CD4-positive, alpha-beta T cell treated with Interleukin-6 for 4 hours (primary cell): ENCODE measurements at places on chromosomes 11 and 22.
A peak's percentile ranks its signal among the peaks of the same experiment; 100 is the strongest.

GRCh38 chr11:16783321-16783801, 44.9 kb downstream of the C11orf58 start:
- no peak for DNase-seq

- DNase-seq, result no peak
Observed at GRCh38 chr11:119828006-119828405, 99.0 kb upstream of the NECTIN1 start.

DNA sequence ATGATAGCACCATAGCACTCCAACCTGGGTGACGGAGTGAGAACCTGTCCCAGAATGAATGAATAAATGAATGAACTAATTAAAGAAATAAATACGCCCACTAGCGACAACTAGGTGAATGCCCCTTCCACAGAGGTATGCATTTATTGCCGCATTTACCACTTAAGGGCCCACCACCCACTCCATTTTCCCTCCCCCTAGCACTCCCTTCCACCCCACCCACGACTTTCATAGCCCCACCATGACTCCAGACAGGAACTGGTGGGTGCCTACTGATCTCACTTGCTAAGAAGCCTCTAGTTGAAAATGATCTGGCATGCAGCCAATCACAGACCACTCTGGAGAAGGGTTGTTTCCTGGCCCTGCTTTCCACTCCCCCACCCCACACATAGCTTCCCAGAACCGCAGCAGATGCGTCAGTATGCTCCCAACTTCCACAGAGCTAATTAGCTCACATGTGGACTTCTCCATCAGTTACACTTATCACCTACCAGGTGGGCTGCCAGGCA, 167.6 kb downstream of the WT1 start:
- no peak for DNase-seq

DNA sequence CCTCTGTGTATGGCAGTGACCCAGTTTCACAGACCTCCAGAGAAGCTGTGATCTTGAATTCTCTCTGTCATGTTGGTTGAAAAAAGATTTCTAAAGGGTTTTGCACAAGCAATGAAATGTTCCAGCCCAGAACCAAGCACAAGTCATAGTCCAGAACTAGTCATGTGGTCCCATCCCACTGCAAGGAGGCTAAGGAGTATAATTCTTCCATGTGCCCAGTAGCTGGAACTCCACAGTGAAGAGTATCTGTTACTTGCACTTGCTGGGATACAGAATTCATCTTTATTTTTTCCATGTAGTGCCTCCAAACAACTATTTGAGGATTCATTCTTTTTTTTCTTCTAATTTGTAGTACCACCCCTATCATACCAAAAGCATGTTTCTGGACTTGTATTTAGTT, 9.9 kb upstream of the MMP8 start:
- DNase-seq, result no peak

DNA sequence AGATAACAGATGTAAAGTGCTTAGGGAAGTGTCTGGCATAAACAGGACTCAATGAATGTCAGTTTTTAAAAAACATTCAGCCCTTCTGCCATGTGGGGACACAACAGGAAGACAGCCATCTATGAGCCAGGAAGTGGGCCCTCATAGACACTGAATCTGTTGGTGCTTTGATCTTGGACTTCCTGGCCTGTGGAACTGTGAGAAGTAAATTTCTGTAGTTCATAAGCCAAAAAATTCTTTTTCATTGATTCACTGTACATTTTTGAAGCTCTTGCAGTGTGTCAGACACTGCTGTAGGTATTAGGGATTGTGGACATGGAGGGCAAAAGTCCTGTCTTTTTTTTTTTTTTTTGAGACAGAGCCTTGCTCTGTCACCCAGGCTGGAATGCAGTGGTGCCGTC, 188.6 kb downstream of the HIPK3 start:
- DNase-seq, result no peak

GRCh38 chr22:33666961-33667619, 253.2 kb downstream of the LARGE1 start:
- DNase-seq, result no peak

- DNase-seq, result no peak
Observed at GRCh38 chr11:131746201-131746600, 375.8 kb downstream of the NTM start.

DNA sequence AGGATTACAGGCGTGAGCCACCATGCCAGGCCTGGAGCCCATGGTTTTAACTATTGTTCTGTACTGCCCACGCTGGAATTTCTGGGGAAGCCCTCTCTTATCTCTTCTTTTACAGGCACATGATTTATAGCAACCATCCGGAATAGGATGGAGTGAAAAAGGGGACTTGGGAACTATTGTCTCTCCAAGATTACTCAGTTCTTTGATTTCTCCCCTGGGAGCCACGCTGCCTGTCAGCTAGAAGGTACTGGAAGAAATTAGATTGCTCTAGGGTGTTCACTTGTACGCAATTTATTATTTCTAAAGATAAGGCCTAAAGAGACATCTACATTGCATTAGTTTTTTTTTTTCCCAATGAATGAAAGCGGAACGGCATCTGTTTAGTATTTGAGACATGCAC, 65.6 kb upstream of the PTPRJ start:
- DNase-seq, result no peak

- DNase-seq, result no peak
Observed at GRCh38 chr11:114821621-114822412, 143.5 kb downstream of the NXPE2 start.

DNA sequence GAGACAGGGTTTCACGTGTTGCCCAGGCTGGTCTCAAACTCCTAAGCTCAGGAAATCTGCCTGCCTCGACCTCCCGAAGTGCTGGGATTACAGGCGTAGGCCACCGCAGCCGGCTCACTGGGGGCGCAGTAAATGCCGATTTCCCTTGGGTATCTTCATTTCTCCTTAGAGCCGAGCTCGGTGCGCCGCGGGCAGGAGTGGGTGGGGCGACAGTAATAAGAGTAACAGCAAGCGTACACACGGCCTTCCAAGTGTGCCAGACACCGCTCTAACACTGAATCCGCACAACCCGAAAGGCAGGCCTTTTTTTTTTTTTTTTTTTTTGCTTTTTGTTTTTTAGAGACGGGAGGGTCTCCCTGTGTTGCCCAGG, 500 bp upstream of the ADSL start:
- DNase-seq, result peak; percentile 66

DNA sequence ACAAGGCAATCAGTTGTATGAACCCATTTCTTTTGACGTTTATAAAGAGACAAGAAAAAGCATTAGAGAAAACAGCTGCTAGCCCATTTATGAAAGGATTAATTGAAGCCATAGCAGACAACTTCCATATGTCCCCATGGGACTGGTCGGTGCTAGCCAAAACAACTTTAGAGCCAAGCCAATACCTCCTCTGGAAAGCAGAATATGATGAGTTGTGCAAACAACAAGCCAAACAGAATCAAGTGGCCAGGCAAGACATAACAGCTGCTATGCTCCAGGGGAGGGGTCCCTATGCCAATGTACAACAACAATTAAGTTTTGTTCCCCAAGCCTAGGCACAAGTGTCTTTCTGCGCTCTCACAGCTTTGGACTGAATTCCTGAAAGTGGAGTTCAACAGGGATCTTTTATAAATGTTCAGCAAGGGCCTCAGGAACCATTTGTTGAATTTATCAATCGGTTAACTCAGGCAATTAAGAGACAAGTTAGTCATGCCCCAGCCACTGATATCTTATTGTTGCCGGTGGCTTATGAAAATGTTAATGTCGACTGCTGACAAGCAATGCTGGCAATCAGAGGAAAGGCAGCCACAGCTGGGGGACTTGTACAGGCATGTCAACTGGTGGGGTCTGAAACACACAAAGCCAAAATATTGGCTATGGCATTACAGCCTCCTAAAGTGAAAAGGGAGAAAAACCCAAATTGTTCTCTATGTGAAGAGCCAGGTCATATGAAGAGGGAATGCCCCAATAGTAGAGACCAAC, 1593.1 kb upstream of the TENM4 start:
- no peak for DNase-seq

DNA sequence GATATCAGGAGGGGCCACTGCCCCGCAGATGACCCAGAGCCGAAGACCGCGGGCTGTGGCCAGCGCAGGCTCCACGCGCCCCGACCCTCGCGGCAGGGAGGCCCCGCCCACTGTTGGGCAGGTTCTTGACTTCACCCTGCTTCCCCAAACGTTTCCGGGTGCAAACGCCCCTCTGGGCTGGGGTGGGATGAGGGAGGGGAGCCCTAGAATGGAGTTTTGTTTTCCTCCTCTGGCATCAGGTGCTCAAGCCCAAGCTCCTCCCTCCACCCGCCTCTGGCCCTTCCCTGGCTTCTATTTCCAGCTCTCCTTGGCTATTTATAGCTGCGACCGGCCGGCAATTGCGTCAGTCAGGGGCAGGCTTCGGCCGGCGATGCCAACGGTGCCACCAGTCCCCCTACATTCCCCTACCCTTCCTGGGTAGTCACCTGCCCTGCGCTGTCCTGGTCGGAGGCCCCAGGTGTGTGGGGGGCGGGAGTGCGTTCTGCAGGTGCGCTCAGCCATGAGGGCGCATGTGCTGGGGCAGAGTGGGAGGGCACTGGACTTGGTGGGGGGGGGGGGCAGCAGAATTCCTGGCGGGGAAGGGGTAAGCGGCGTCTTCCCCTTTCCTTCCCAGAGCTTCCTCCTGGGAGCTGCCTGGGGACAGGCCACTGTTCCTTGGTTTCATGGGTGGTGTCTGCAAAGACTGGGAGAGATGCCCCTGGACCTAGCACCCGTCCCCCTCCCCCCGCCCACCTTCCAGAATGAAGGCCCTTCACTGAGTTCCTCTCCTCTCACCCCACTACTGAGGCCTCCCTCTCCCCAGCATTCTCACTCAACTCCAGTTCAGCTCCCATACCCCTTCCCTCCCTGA, 23.6 kb downstream of the DUSP8 start:
- DNase-seq, result no peak

DNA sequence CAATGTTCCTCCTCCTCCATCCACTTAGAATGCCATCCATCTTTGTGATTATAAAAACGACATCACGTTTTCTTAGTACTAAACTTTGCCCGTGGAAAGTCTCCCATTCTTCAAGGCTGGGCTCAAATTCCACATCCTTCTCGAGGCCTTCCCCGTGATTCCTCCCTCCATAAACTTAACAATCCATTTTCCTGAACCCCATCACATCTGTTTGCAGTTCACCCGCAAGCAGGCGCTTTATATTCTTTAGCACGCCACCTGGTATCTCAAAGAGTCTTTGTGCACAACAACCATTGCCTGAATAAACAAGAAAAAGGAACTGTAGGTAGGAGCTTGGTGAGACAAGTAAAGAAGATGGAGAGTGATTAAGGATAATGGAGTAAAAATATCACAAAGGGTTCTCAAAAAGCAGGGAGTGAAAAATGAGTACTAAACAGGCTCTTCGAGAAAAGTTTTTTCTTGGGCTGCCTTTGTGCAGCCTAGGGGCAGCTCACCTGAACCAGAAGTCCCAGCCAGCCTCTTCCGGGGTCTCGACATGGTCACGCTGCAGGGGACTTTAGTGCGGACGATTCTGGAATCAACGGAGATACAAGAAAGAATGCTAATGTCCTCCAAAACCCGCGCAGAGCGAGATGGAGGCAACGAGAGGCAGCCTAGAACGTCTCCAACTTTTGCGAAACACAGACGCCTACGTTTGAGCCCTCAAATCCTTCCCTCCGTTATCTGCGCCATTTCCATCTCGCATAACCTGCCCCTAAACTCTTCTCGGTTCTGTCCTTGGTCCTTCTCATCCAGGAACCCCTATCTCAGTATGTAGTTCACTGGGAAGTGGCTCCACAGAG, 585 bp downstream of the THYN1 start:
- DNase-seq, result peak; percentile 26

- DNase-seq, result no peak
Observed at GRCh38 chr11:12211331-12212065, 101.1 kb downstream of the MICAL2 start.

DNA sequence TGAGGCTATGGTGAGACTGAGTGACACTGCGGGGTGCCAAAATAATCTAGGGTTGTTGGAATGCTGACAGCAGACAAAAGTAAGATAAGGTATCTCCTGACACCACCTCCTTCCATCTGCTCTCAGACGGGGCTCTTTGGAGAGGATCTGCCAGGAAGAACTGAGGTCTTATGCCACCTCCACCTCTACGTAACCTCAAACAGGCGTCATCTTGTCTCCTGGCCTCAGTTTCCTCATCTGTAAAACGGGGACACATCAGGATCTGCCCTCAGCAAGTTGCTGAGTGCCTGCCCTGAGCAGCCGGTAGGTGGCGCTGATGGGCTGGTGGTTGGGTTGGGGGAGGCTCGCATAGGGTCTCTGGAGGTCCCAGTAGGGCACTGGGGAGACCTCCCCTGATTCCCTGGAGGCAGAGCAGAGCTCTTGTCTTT, 1.7 kb upstream of the MYEOV start:
- peak; percentile 68 for DNase-seq

- no peak for DNase-seq
Observed at GRCh38 chr11:122267602-122268001, 151.6 kb upstream of the BLID start.

GRCh38 chr11:47324520-47324919, 28.0 kb downstream of the MYBPC3 start:
- no peak for DNase-seq

DNA sequence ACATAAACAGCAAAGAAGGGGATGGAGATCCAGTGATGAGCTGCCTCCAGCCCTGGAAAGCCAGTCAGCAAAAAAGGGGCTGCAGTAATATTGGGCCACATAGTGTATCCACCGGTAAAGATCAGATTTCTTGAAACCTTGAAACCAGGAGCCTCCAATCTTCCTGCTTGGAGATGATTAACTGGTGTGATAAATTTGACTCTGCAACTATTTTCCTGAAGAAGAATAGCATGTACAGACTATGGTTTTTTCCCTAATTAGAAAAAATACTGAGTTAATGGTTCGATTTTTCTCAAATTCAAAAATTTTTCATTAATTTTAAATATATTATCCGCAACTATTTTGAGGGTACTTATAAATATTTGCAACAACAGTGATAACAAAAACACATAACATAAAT, at the start of gene OR51B2:
Gene OR51B2 (minus strand): TSS at position 101 of the 400 bp plus-strand sequence. CDS start 0 bp downstream, at position 101.
- no peak for DNase-seq

- no peak for DNase-seq
Observed at GRCh38 chr11:35779409-35779808, 116.8 kb downstream of the TRIM44 start.

DNA sequence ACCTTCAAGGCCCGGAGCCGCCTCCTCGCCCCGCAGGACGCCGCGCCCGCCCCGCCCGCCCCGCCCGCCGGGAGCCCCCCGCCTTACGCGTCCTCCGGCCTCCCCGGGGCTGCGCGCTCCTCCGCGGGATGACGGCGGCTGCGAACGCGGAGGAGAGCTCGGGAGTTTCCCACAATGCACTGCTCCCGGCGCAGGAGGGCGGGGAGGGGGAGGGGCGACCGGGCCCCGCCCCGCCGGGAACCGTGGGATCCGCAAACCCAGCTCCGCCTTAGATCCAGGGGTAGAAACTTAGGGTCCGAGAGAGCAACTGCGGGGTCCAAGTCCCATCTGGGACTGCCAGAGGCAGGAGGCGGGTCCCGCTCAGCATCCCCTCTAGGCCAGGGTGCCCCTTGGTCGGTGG, at the start of gene CEND1:
Gene CEND1 (minus strand): TSS at position 148 of the 400 bp plus-strand sequence. CDS start 1,514 bp downstream, outside the sequence.
- DNase-seq, result peak; percentile 48

DNA sequence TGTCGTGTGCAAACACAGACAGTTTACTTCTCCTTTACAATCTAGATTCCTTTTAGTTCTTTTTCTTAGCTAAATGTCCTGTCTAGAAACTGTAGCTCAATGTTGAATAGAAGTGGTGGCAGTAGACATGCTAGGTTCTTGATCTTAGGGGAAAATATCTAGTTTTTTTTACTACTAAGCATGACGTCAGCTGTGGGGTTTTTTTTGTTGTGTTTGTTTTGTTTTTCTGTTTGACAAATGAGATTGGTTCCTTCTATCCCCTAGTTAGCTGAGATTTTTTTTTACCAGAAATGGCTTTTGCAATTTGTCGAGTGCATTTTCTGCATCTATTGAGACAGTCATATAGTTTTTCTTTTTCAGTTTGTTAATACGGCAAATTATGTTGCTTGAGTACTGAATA, 2.3 kb upstream of the OR10G7 start:
- DNase-seq, result no peak
